Stimulated activated CD4-positive, alpha-beta T cell treated with anti-CD3 and anti-CD28 coated beads, TNF-alpha, amount 100 ng/mL, for 1 hour (primary cell): ENCODE measurements at places on chromosomes 1 and 21.

DNA sequence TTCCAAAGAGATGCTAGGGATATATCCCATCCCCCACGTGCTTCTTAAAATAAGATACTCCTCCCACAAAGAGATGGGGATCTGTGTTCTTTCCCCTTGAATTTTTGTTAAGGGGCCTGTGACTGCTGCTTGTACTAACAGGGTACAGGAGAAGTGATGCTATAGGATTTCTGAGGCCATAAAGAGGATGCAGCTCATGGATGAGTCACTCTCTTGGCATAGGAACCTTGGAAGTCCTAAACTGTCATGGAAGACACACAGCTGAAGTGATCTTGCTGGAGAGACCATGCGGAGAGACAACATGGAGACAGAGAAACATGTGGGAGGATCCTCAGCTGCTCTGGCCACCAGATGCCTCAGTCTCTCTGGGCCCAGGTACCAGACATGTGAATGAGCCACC lies 157.2 kb downstream of the S1PR1 start:
- DNase-seq = no peak

GRCh38 chr1:87950369-87950768 lies 621.7 kb downstream of the LMO4 start:
- DNase-seq = no peak

DNA sequence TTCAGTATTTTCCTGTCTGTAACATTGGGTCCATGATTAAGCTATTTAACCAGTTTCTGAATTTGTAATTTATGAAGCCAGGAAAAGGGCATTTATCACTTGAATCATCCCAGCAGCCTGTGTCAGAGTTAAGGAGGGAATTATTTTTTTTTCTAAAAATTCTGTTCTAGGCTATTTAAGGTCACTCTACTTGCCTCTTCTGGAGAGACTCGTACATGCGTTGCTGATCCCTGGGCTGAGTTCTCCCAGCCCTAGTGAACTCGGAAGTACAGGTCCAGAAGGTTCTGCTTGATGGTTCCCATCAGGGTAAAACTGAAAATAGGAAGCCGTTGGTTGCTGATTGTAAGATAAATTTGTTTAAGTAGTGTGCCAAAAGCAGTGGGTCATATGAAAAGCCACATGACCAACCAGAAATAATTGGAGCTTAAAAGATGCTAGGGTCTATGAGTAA lies 90.7 kb downstream of the GPR88 start:
- DNase-seq = no peak

GRCh38 chr1:238672262-238672661 lies 714.1 kb upstream of the CHRM3 start:
- DNase-seq = no peak

- DNase-seq = no peak
These were observed 114.3 kb upstream of the ZNF678 start for GRCh38 chr1:227449051-227449450.

- no peak for DNase-seq
These were observed 320.5 kb upstream of the NR5A2 start for GRCh38 chr1:199706826-199707606.

DNA sequence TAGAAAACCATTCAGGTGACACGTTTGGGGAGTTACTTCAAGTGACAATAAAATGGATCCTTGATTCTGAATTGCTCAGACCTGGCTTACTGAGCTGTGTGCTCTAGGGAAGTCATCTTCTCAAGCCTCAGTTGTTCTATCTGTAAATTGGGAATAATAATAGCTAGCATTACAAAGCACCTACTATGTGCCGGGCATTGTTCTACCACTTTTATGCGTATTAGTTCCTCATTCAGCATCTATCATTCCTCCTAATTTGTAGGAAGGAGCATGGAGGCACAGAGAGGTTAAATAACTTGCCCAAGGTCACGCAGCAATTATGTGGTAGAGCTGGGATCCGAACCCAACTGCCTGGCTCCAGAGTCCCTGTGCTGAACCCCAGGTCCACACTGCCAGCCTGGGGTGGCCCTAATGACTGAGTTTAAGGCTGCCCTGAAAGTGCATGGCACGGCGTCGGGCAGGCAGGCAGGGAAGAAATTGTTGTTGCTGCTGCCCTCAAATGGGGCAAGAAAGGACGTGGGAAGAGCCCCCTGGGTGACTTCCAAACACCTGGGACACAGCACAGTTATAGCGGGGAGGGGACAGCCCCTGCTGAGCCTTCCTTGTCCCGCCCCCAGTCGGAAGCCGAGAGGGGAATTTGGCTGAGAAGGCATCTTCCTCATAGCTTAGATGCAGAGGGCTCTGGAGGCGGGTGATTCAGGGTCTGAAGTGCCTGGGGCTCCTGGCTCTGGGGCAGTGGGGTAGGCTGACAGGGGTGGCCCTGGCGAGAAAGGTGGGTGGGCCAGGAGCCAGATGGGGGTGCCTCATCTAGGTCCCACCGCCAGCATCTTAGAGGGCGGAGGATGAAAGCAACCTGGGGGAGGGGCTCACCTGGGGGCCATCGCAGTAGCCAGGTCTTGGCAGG lies 86.5 kb upstream of the IFFO2 start:
- no peak for DNase-seq

GRCh38 chr1:211724687-211725196 lies 49.3 kb upstream of the NEK2 start:
- no peak for DNase-seq

DNA sequence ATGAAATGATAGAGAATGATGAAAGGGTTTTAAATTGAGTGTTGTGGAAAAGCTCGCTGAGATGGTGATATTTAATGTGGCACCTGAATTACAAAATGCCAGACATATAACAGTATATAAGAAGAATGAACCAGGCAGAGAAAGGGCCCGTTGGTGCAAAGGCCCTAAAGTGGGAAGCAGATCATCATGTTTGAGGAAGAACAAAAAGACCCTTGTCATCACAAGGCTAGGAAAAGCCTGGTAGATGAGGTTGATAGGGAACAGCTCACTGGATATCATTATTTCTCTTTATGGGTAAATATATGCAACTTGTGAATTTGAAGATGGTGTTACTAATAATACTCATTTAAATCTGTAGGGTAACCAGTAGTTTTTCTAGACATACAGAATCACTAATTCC lies 11.0 kb downstream of the RAP1A start:
- DNase-seq = no peak
